ENCODE measurements at places on chromosomes 3 and 15. TPM values are rescaled to one million over a fixed set of nuclear protein-coding genes. Genes with fewer than 3 reads are reported as not detected.

DNA sequence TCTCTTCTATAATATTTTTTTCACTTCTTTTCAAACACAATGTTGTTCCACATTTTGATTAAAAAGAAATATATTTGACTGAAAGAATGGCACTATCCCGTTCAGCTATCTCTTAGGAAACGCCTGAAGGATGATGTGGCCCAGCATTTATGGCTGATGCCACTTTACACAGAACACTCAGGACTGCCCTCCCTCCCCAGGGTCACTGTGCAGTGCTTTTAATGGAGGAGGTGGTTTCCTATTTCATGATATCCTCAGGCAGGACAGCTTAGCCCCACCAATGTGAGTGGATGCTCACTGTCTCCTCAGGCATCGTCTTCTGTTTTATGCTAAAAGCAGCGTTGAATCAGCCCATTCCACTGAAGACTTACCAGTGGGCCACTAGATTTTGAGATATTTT, 135.9 kb downstream of the KCNAB1 start:
- H3K27ac ChIP-seq, result no peak overlapping the region
- H3K4me1 ChIP-seq, result no peaks in the 10 kb centered on the region
- DNase-seq, result no peak

DNA sequence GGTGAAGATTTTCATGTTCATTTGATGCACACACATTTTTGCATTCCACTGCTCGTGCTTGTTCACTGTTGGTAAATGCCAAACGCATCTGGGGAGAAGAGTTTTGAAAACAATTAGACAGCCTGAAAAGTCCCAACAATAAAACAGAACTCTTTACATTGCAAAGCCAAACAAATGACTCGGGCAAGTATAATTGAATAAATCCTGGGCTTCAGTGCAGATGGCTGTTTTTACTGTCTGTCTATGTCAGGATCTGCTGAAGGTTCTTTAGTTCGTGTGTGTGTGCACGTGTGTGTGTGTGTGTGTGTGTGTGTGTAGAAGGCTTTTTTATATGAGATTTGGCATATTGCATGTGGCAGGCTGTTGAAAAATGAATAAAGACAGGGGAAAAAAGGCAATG, 277.5 kb upstream of the CDIN1 start:
- no peak overlapping the region for H3K27ac ChIP-seq
- H3K4me3 ChIP-seq, result no peak overlapping the region
- no peaks in the 10 kb centered on the region for H3K27me3 ChIP-seq

DNA sequence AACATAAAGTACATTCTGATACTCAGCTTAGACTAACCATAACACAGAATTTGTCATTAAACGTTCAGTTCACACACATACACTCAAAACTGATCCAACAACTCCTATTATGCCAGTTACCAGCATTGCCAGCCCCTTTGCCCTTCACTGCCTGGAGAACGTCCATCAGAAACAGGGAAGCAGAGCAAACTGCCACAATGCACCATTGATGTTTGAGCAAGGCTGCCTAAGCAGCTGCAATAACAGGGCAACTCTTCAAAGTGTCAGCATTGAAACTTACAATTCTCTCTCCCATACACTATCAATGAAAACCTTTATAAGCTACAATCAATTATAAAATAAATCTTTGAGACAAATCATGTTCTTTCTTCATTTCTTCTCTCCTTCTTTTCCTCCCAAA, 85.1 kb downstream of the ZBTB20 start:
- no peaks in the 10 kb centered on the region for H3K36me3 ChIP-seq
- H3K4me3 ChIP-seq, result no peak overlapping the region
- no peaks in the 10 kb centered on the region for H3K4me1 ChIP-seq
- no peak for DNase-seq

DNA sequence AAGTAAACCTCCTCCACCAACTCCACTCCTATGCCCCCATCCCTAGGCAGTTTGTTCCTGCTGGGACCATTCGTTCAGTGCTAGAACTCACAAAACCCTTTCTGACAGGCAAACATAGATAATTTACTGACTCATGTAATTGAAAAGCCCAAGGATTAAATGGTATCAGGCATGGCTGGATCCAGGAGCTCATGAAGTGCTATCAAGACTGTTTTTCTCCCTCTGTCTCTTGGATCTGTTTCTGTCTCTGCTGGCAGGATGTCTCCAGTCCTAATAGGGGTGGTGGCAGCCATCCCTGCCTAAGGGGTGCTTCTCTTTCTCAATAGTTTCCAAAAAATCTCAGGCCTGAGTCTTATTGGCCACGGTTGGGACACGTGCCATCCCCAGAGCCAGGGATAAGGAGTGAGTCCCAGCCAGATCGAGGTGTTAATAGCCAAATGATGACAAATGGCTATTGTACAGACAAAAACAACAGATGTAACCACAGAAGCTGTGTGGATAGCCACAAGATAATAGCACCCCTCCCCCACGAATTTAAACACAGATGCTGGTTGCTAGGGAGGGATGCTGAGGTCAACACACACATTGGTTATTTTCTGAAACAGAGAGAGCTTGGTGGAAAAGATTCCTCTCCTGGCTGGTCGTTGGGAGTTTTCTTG, 168.6 kb downstream of the SHQ1 start:
- H3K4me3 ChIP-seq, result no peak overlapping the region
- H3K36me3 ChIP-seq, result no peaks in the 10 kb centered on the region
- no peak overlapping the region for H3K27ac ChIP-seq

Gene CCRL2
- 2.3 TPM for total RNA-seq

Gene DNAJC13
- total RNA-seq, result 43.1 TPM

Gene LRRC2
- 0.83 TPM for total RNA-seq

Gene GPR149
- total RNA-seq, result not detected

Gene OXSR1
- total RNA-seq, result 32.3 TPM

Gene GABRR3
- not detected for total RNA-seq

Gene LTK
- total RNA-seq, result 0.69 TPM

Gene IL17RE
- 1.2 TPM for total RNA-seq

Measured in esophagus muscularis mucosa (tissue), 4 donors.